ENCODE measurements at places on chromosomes 2 and 18.

DNA sequence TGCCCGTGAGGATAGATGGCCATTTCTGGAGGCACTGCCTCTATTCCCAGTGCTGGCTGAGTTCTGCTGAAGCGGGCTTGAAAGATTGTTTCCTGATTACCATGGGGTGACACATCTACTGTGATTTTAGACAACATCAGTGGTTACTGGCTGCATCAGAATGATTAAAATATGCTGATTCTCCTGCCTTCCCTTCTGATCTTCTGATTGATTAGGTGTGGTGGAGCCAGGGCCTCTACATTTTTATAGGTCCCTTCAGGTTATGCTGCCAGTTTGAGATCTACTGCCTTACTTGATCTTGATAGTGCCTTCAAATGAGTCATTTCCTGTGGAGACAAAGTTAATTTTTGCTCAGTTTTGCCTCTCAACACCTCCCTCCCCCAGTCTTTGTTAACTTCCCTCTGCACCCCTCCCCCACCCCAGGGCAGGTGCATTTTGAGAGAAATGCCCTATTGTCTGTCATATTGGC lies 31.6 kb upstream of the SNORC start:
- no peak for DNase-seq

GRCh38 chr2:171626949-171627348 lies 60.3 kb upstream of the DYNC1I2 start:
- DNase-seq: no peak

DNA sequence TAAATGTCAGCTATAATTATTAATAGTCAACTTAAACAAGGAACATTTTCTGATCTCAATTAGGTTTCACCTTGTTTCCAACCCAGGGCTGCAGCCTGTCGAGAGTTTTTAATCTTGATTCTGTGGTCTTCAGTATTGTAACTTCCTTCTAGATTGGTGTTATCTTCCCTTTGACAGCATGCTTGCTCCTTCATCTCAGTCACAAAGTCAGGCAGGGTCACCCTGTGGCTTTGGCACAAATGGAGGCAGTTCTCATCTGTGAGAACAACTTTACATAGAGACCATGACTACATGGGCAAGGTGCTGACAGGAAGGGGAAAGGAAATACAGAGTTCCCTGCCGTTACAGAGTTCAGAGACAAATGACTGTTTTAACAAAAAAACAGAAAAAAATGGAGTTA lies 50.5 kb downstream of the HNRNPLL start:
- DNase-seq: no peak

GRCh38 chr2:99238599-99238998 lies 16.9 kb downstream of the LYG2 start:
- no peak for DNase-seq

DNA sequence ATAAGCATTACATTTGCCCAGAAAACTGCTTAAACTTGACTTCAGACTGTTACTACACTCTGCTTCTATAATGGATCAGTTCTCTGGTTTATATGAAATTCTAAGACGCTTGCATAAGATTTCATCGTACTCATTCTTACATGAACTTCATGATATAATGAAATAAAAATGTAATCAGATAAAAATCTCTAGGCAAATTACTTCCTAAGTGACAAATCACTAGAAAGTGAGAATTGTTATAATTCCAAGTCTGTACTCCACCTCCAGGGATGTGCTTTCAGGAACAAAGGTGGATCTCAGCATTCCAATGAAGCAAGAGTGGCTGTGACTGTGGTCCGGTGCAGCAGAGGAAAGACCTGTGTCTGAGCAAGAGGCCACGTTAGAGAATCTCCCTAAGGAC lies 226.2 kb downstream of the PIEZO2 start:
- no peak for DNase-seq

DNA sequence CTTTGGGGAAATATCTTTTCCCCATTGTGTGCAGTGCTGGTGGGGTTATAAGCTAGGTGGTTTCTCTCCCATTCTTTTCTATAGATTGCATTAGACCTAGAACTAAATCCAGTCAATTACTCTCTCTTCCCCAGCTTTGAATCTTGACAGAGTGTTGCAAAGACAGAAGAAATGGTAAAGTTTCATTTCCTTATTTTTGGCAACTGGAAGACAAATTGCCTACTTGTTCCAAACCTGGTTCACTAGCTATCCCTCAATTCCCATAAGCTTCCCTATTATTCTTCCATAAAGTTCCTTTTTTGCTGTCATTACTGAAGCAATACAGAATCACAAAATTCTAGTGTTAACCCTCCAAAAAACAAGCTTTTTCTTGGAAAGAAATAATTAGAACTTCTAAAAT lies 94.0 kb upstream of the ITGA4 start:
- DNase-seq: no peak

- no peak for DNase-seq
These were observed 275.1 kb downstream of the SETBP1 start for GRCh38 chr18:44955825-44956224.

- DNase-seq: no peak
These were observed 80.9 kb upstream of the SMAD7 start for GRCh38 chr18:49031511-49032188.

GRCh38 chr2:239729151-239729550 lies 296.0 kb downstream of the NDUFA10 start:
- DNase-seq: no peak

DNA sequence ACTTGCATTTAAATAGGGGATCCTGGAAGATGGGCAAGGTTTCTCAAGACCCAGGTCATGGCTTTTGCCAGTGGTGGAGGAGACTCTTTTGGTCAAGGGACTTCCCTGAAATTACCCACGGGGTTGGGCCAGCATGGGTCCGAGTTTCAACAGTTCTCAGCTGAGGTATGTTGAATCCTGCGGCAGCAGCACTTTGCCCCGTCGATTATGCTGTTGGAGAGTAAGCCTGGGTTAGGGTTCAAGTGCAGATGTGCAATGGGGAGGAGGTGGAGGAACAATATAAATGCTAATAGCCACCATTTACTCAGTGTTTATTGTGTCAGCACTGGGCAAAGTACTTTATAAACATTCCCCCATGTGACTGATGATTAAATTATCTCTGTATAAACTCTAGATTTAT lies 96.0 kb upstream of the GATA6 start:
- no peak for DNase-seq

- peak; percentile 14 for DNase-seq
These were observed 30.0 kb upstream of the KLHL14 start for GRCh38 chr18:32802591-32803451.

GRCh38 chr18:30632071-30632698 lies 410.4 kb downstream of the DSC3 start:
- DNase-seq: no peak

- no peak for DNase-seq
These were observed 30.2 kb upstream of the LRATD1 start for GRCh38 chr2:14602309-14602708.

- DNase-seq: no peak
These were observed 52.7 kb upstream of the ITM2C start for GRCh38 chr2:230812033-230812432.

- no peak for DNase-seq
These were observed 123.0 kb upstream of the SETBP1 start for GRCh38 chr18:44557616-44558151.

DNA sequence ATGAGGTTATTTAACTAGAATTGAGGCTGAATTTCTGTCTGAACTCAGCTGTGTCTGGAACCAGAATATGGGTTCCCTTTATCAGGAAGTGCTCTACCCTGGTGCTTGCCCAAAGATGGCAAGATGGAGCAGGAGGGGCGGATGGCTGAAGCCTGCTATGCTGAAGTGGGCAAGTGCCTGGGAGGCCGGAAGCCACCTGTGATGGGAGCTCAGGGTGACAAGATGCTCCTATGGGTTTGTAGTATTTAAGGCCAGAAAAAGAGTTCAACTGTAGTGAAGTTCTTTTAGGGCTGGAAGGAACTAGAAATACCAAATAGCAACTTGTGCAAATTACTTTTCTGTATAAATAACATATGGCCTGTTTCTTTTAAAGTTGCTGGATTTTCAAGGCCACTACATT lies 808.9 kb upstream of the RAB6C start:
- DNase-seq: no peak

GRCh38 chr2:108351889-108352288 lies 25.9 kb upstream of the SULT1C4 start:
- DNase-seq: no peak

DNA sequence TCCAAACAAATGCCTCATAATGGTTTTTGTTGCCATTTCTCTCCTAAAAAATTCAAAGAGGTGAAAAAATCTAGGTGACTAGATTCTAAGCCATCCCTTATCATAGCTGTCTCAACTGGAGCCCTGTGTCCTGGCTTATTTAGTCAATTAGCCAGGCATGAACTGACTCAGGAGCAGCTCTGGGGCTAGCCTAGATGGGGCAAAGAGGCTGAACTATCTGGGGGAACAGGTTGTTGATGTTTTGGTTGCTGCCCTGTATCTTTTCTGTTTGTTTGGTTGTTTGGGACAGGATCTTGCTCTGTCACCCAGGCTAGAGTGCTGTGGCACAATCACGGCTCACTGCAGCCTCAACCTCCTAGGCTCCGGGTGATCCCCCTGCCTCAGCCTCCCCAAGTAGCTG lies 14.7 kb downstream of the GEMIN6 start:
- no peak for DNase-seq

- no peak for DNase-seq
These were observed 13.7 kb upstream of the LTBP1 start for GRCh38 chr2:32932825-32933755.

GRCh38 chr18:59878644-59879043 lies 21.2 kb upstream of the PMAIP1 start:
- DNase-seq: no peak

- no peak for DNase-seq
These were observed 96.7 kb downstream of the GAREM1 start for GRCh38 chr18:32373995-32374394.

All from left renal pelvis (tissue), 4 donors.